ENCODE measurements at places on chromosomes 16 and 17.

DNA sequence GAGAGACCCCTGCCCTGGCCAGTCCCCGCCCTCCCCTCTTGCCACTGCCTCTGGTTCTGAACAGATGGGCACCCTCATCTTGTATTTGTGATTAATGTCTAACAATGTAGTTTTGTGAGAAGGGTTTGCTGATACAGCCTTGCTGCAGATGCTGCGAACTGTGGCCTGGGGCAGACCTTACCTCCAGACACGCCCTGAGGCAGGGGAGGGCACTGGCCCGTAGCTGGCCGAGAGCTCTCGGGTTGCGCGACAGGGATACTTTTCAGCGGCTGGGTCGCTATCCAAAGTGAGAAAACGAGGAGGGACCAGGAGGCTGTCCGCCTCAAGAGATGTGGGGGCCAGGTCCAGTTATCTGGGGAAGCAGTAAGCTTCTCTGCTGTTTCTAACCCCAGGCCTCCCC, 21.9 kb downstream of the STH start:
- no peak for DNase-seq

DNA sequence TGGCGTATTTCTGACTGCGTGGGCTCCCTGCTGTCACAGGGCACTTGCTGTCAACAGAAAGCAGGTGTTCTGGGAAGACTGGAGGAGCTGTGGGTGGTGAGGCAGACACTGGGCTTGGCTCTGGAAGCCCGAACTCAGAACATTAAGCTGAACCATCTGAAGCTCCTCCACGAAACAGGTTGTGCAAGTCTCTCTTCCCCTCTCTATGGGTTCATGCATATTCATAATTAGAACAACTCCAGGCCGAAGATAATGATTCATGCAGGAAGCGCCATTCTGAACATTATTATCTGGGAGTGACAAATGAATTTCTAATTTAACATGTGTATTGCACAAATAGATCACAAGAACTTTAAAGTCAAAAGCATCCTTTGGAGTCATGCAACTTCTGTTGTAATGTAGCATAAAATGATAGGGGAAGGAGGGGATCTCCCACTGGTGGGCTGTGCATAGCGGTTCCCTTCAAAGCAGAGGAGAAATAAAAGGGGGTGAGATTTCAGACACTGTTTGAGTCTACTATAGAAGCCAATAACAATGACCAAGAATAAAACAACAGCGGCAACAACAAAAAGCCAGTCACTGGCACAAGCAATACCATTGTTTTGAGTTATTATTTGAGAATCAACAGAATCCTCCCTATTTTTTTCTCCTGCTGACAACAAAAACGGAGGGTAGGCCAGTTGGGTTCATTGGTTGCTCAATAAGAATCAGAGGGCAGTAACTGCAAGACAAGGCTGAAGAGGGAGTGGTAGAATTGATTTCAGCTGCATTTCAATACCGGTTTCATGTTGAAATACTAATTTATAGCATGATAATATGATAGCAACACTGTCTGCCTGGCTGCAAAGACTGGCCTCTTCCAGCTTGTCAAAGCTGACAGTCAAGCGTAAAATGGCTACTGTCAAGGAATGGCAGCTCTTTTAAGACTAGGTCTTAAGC, 407.3 kb downstream of the XYLT1 start:
- DNase-seq: no peak

DNA sequence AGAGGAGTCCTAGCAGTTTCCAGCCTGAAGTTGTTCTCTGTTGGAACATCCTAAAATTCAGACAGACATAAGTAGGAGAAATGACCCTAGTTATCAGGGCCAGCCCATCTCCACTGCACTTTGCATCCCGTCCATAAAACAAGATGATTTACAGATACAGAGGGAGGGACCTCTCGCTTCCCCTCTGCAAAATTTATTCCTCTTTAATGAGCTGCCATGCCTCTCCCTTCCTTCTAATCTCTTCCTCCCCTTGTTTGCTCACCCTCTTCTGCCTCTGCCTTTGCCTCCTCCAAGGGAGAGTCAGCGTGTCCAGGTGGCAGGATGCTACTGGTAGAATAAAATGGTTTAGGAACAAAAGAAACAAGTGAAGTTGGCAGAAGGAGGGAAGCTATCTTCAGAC, 351.3 kb downstream of the SOX9 start:
- no peak for DNase-seq

DNA sequence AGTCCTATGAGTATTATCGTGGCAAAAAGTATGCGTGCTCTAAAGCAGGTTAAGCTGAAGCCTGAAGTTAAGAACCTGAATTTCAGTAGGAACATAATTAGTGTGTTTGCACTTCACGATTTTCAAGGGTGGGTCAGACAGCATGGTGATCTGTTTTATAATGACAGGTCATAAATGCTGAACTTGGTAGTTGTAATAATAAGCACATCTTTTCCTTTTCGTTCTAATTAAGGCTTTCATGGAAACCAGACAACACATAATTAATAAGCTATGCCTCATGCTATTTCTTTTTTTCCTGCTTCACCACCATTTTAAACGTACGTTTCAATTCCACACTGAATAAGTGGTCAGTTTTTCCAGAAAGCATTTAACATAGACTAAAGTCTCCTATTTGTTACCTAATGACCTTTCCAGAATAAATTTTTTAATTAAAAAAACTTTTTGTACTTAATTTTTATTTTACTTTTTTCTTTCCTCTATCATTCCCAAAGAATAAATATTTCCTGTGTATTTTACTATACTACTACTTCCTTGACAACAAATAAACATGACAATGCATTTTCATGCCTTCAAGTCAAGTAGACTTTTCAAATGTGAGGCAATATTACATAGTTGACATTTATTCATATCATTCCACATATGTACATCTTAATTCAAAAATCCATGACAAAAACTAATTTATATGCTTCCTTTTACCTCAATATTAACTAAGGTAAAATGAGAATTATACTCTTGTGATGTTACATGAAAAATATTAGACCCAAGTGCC, 22.4 kb downstream of the CMC2 start:
- DNase-seq: no peak

- no peak for DNase-seq
These were observed 511.1 kb downstream of the CDH13 start for GRCh38 chr16:83137894-83138293.

- no peak for DNase-seq
These were observed 107.0 kb downstream of the CYLD start for GRCh38 chr16:50848755-50849514.

- DNase-seq: no peak
These were observed 22.0 kb upstream of the CPNE2 start for GRCh38 chr16:57070424-57070823.
